Activated CD4-positive, alpha-beta T cell treated with anti-CD3 and anti-CD28 coated beads for 4 hours (primary cell): ENCODE measurements at places on chromosomes 7 and 10.

DNA sequence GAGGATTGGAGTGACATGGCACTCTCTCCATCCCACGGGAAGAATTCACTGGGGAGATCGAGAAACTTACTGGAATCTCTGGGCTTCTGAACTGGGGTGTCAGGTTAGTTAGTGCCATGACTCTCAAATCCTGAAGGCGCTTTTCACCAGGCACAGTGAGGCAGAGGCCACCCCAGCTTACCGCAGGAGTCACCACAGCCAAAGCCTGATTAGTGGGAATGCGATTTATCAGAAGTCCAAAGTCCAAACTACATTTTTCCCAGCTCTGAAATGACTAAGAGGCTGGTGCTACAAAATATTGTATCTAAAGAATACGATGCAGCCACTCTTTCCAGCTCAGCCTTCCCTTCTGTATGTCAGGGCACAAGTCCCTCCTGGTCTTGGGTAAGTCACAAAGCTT is 334.8 kb upstream of the SHH start:
- no peak for DNase-seq

DNA sequence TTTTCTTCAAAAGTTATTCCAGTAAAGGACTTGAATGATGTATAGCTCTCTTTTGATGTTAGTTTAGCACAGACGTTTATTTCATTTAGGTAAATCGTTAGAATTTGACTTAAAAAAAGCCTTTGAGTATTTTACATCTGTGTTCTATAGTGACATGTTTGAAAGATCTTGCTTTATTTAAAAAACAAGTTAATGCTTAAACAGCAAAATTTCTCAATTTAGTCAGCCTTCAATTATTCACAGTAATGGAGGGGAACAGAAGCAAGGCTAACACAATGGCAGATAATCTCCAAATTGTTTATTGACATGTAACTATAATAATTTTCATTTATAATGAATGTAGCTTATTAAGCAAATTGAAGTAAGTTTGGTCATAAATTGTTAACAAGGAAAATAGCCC is 63.5 kb downstream of the MKLN1 start:
- no peak for DNase-seq

GRCh38 chr10:132410779-132411532 is 14.0 kb downstream of the PWWP2B start:
- no peak for DNase-seq

DNA sequence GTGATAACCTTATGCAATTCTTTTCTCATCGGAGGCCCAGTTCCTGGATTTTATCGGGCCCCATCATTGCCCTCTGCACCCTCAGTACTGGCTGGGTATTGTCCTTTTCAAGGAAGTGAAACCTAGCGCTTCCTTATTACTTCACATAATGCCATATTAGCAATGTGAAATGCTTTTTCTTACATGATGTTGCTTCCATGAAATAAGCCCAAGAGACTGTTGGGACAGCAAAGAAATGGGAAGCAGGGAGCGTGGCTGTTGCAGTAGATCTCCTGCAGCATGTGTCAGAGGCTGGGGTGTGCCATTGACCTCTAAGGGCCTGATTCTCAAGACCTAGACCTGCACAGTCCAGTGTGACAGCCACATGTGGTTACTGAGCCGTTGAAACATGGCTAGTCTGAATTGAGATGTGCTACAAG is 8.1 kb downstream of the CHN2 start:
- DNase-seq, result no peak
